Stimulated activated CD8-positive, alpha-beta memory T cell treated with anti-CD3 and anti-CD28 coated beads, Interleukin-4, amount 100 ng/mL, for 1 hour (primary cell): ENCODE measurements at places on chromosomes 1 and 21.
A peak's percentile ranks its signal among the peaks of the same experiment; 100 is the strongest.

- no peak for DNase-seq
Measured at GRCh38 chr1:66617362-66618184, 83.6 kb downstream of the SGIP1 start.

DNA sequence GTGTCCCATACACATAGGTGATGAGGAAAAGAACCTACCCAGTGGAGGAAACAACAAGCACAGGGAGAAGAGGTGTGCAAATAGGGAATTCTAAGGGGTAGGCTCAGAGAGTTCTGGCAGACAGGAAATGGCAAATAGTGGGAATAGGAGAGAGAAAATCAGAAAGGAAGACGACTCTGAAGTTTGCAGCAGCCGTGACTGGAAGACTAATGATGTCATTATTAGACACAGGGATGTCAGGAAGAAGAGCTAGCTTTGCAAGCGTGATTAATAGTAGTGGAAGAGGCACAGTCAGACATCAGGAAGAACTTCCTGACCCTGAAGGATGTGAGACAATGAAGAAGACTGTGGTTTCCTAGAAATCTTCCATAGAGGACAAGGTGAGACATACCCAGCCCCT, 21.1 kb downstream of the DLGAP3 start:
- no peak for DNase-seq

DNA sequence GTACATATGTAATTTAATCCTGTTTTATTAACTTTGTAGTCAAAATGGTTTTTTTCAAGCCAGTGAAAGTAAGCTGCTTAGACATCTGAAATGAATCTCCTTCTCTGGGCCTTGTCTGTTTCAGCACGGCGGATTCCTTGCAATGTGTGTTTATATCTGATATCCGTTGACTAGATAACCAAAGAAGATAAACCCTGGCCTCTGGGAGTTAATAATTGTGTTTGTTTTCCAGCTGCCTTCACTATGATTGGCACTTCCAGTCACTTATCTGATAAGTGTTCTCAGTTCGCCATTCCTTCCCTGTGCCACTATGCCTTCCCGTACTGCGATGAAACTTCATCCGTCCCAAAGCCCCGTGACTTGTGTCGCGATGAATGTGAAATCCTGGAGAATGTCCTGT, 63.5 kb upstream of the UBE2U start:
- no peak for DNase-seq

GRCh38 chr1:32741413-32742198, 39.0 kb upstream of the SYNC start:
- DNase-seq, result no peak

GRCh38 chr1:98437540-98437939, 224.0 kb upstream of the SNX7 start:
- DNase-seq, result no peak

DNA sequence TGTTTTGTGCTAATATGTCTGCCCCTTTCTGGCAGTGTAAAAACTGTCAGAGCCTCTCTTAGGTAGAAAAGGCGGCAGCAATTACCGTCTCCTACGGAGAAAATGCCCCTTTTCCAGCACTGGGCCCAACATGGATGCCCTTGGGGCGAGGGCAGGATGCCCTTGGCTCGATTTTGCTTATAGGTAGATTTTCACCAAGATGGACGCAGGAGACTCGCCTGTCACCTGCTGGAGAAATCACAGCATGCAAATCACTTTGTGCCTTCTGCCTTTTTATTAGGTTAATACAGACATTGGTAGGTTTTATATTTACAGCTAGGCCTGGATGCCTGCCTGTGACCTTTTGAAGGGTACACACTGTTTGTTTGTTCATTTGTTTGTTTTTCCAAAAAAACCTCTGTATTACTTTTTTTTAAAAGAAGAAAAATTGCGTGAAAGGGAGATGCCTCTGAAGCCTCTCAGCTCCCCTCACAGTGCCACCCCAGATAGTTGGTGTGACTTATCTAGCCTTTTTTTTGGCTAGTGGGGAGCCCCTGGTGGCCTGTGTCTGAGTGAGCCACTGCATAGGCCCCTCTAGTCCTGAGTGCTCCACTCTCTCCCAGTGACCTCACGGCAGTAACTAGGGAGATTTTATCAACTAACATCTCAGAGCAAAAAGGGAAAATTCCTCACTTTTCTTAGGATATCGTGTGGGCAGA, 2.5 kb downstream of the ATP1B1 start:
- DNase-seq, result no peak

DNA sequence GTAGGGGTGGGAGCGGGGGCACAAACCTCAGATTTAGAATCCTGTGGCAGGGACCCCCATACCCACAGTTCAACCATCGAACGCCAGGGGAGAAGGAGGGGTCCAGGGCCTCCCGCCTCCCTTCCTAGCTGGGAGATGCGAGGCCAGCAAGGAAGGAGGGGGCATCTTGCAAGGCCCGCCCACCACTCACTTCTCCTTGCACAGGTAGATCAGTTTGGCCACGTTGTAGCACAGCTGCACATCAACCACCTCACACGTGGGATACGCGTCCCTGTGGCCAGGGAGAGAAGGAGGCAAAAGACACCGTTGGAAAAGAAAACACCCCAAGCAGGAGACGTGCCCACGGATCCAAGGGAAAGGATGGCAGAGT, 19.6 kb downstream of the TMEM63A start:
- DNase-seq, result no peak

DNA sequence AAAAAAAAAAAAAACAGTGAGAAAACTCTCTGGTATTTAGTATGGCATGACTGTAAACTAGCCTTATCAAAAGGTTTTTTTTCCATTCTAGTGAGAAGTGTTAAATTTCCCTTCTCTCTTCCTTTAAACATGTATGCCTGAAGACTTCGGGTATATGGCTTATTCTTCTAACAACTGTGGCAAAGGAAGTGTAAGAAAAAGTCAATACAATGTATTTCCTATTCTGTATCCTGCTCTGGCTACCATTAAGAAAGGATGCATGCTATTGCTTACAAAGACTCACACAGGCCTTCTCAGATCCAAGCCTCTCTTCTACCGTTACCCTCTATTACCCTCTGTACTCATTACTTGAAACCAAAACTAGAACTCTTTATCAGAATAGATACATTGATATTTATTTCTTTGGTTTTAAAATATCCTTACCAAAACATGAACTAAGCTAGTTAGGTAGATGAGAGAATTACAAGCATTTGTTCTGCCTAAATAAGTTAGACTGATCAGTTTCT, 8.4 kb downstream of the CEPT1 start:
- DNase-seq, result no peak

GRCh38 chr1:193111641-193112090, 6.5 kb upstream of the GLRX2 start:
- no peak for DNase-seq

DNA sequence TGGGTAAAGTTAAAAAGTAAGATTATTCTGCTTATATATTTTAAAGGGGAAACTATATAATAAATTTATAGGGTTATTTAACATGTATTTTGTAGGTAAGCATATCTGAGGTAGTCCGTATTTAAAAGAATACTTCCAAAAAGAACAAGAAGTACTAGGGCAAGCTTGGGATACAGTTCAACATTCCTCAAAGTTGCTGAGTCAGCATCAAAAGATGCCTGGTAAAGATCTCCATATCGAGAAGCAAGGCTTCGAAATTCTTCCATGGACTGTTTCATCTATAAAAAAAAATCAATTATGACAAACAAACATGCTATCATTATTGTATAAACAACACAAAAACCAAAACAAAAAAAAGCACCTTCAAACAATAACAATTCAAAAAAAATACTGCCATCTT, 67.7 kb downstream of the INTS7 start:
- no peak for DNase-seq

GRCh38 chr1:231776010-231776756, 149.6 kb downstream of the DISC1 start:
- no peak for DNase-seq

DNA sequence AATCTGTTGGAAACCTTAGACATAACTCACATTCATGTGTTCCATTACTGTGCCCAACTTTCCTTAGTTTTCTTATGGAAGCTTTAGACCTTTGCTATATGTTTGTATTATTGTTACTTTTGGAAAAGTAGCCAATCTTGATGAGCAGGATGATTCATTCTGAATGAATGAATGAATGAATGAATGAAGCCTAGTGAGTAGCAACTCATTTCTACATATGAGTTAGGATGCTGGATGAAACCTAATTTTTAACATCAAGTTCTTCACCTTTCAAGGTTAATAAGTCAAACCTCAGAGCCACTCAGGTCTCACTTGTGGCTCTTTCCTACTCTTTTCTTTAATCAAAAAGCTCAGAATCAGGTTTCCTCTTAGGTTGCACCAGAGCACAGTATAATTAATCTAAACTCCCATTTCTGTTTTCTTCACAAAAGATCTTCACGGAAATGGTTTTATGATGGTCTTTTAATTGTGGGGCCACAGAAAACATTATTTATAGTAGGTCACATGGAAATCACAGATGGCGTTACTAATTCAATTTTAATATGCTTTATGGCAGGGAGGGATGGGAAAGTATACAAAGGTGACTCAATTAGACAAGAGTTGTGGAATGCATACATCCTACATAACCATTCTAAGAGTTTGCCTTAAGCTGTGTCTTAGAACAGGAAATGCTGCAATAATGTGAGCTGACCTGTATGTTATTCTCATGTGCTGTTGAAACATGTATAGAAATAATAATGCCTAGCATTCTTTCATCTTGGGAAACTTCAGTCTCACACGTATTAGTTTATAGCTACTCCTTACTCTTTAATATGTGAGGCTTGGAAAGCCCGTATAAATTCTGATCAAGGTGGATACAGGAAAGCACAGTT, 4.5 kb upstream of the DDX59 start:
- DNase-seq, result no peak

DNA sequence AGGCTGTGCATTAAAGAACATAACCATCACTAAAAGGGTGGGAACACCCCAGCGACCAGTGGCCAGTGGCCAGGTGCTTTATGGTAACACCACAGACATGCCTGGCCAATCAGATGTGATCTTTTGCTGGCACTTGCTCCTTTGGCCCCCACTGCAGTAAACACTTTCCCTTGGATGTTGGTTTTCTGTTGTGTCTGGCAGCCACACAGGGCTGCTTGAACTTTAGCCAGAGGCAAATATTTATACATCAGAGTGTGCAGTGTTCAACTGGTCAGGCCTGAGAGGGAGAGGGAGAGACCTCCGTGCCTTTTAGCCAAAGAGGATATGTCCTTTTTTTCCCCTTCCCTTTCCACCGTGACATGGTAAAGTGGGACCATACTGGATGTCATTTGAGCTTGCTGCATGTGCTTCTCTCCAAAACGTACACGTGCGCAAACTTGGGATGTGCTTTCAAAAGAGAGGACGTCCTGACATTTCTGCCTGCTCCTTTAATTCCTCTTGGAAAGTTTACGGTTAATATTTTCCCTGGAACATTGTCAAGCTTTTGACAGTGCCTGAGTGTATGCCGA, 101.2 kb downstream of the NFIA start:
- DNase-seq, result no peak

- DNase-seq, result peak; percentile 57
Measured at GRCh38 chr1:10510520-10511493, 36.1 kb downstream of the PEX14 start.

- no peak for DNase-seq
Measured at GRCh38 chr1:226424221-226425003, 16.5 kb upstream of the PARP1 start.

DNA sequence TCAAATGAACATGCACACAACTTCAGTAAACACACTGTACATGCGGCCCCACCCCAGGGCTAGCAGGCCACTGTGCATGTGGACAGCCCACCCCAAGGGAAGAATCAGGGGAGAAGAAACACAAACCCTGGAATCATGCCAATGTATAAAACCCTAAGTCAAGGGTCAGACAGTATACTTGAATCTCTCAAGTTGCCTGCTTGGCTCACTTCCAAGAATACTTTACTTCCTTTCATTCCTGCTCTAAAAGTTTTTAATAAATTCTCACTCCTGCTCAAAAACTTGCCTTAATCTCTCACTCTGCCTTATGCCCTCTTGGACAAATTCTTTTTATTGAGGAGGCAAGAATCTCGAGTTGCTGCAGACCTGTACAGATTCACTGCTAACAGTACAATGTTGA, 231.2 kb upstream of the CACYBP start:
- DNase-seq, result no peak
